ENCODE measurements at places on chromosomes 2 and 18.

GRCh38 chr2:127508023-127508630 is 18.2 kb downstream of the IWS1 start:
- DNase-seq: no peak

- DNase-seq: no peak
These were observed 952 bp downstream of the ELMOD3 start for GRCh38 chr2:85355521-85355920.

GRCh38 chr2:17373741-17374140 is 144.5 kb downstream of the RAD51AP2 start:
- no peak for DNase-seq

DNA sequence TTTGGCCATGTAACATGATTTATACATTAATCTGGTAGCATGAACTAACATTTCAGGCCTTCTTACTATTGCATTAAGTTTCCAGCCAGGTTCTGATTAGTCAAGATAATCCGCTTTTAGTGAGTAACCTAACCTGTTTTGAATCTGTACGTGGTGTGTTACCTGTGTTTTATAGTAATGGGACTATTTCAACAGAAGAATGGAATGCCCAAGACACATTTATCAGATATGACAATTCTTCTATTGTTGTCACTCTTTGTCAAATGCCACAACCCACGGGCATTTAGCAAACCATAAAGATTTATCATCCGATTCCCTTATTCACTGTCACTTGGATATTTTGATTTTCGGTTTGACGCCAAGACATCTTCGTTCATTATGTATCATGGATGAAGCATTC is 117.9 kb downstream of the ETAA1 start:
- no peak for DNase-seq

- peak; percentile 82 for DNase-seq
These were observed 40.1 kb downstream of the ODC1 start for GRCh38 chr2:10407841-10408648.

GRCh38 chr2:100393362-100393761 is 24.1 kb downstream of the CHST10 start:
- no peak for DNase-seq

- DNase-seq: no peak
These were observed 92.1 kb downstream of the SLC4A3 start for GRCh38 chr2:219719521-219719920.

DNA sequence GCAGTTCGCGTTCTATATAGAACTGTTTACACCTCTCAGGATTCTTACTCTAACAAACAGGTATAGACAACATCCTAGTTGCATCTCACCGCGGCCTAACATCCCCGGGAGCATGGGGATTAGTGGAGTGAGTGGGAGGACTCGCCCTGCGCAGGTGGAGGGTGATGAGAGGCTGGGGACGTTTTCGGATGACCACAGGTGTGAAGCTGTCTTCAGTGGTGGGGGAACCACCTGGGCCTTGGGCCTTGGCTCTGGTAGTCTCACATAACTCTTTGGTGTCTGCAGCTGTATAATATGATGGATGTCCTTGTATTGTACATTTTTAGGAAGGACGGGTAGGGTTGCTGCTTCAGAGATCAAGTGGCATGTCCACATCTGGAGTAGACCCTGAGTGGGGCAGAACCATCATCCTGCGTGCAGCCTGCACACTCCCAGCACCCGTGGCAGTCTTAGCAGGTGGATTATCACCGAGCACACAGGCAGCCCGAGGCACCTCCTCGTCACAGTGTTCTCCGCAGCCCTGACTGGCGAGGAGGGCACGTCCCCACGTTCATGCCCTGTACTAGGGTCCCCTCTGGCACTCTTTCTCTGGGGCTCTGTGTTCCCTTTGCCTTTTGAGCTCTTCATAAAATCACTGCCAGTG is 56.0 kb downstream of the AGAP1 start:
- DNase-seq: no peak

DNA sequence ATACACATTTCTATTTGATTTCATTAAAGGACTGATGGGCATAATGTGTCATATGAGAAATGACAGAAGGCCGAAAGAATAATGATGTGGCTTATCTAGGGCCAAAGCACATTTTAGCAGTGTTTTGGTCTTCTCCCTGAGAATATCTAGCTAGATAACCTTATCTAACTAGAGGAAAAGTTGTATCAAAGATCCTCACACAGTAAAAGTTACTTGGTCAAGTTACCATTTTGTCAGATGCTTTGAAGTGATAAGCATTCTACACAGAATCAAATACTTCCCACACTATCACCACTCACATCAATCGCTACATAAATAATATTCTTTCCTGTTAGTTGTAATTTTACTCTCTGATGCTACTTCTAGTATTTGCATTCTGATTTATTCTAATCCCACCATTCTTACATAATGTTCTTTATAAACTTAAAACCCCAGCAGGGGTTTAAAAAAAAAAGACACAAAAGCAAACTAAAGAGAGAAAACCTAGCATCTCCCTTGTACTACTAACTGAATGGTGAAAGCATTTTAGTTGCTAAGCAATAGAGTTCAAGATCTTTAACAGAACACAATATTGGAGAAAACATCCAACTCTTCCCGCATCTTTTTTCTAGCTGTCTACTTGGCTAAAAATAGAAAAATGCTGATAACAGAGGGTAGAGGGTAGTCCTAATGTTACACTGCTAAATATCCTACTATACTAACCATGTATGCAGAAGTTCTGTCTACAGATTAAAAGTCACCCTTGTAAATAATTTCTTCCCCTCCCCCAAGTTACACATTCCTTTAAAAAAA is 8.0 kb downstream of the XPO1 start:
- no peak for DNase-seq

- DNase-seq: no peak
These were observed 18.9 kb upstream of the MAL start for GRCh38 chr2:95006588-95006987.

DNA sequence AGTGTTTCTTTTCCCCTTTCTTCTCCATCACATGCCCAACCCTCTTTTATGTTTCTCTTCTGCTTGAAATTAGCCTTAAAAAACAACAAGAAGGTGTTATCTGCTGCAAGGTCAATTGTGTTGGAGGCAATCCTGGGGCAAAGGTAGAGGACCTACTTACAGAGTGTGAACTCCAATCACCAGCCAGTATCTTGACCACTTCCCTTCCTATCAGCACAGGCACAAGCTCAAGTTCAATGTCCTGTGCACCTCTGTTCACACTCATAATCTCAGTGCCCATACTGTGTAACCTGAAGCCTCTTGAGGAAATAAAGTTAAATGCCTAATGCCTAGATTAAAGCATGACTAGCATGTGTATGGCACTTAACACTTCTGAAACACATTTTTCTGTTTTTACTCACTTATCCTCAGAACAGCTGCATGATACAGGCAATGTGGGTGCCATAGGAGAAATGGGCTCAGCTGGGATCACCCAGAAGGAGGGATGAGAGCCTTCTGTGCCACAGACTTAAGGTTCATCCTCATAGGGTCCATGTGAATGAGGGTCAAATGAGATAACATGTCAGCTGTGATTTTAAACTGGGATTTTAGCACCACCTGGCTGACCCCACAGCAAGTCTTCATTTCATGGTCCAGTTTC is 701.5 kb downstream of the BCL11A start:
- DNase-seq: no peak

GRCh38 chr2:168858146-168858545 is 32.1 kb downstream of the SPC25 start:
- no peak for DNase-seq

- no peak for DNase-seq
These were observed 16.5 kb upstream of the CNDP2 start for GRCh38 chr18:74479486-74480148.

- DNase-seq: no peak
These were observed 208.8 kb downstream of the CDH2 start for GRCh38 chr18:27967913-27968824.

- DNase-seq: peak; percentile 17
These were observed 124.2 kb downstream of the UBE2E3 start for GRCh38 chr2:181104512-181105115.

DNA sequence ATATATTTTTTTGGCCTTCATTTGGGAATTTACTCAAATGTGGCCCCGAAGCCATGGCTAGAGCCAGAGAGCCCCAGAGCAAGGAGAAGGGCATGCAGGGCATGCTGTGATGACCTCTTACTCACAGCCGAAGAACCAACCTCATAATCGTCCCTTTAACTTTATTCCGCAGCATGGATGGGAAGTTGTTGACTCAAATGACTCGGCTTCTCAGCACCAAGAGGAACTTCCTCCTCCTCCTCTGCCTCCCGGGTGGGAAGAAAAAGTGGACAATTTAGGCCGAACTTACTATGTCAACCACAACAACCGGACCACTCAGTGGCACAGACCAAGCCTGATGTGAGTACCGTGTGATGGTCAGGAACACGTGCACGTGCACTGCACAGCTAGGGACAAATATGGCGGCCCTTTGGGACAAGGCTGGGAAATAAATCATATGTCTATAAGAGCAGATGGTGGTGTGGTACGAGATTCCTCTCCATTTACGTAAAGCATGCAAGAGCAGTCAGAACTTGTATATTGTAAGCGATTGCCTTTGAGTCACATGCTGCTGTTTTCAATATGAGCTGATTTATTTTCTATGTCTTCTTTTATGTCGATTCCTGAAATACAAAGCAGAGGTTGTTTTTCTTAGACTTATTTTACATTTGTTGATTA is 280.9 kb downstream of the NEDD4L start:
- no peak for DNase-seq

GRCh38 chr2:201149064-201149820 is 33.3 kb downstream of the CFLAR start:
- no peak for DNase-seq

DNA sequence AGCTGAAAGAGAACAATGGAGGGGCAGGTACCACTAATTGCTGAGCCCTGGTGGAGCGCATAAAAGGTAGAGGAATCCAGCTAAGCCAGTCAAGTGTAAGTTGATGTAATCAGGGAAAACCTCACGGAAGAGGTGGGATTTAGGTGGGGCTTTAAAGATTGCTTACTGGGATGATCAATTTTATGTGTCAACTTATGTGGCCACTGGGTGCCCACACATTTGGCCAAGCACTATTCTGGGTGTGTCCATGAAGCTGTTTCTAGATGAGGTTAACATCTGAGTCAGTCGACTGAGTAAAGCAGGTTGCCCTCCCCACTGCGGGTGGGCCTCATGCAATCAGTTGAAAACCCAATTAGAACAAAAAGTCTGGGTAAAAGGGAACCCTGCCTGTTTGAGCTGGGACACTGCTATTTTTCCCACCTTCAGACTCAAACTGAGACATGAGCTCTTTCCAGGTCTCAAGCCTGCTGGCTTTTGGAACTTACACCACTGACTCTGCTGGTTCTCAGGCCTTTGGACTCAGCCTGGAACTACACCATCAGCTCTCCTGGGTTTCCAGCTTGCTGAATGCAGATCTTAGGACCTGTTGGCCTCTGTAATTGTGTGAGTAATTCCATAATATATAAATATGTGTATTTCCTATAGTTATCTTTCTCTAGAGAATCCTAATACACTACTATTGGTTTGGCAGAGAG is 67.3 kb downstream of the MYO5B start:
- DNase-seq: no peak

DNA sequence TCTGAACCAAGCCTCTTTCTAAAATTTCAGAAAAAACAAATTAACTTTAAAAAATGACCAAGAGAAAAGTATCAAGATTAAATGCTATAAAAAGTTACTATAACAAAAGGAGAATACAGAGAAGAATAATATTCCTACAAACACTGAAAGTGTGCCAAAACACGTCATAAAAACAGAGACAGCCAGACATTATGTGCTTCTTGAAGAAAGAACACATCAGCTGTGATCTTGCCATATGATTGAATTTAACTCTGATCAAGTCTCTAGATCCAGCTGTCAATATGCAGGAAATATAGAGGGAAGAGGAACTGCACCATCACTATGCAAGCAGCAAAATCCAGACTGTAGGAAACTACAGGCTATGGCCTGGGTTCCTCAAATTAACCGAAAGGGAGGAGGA is 33.7 kb upstream of the COL5A2 start:
- no peak for DNase-seq

DNA sequence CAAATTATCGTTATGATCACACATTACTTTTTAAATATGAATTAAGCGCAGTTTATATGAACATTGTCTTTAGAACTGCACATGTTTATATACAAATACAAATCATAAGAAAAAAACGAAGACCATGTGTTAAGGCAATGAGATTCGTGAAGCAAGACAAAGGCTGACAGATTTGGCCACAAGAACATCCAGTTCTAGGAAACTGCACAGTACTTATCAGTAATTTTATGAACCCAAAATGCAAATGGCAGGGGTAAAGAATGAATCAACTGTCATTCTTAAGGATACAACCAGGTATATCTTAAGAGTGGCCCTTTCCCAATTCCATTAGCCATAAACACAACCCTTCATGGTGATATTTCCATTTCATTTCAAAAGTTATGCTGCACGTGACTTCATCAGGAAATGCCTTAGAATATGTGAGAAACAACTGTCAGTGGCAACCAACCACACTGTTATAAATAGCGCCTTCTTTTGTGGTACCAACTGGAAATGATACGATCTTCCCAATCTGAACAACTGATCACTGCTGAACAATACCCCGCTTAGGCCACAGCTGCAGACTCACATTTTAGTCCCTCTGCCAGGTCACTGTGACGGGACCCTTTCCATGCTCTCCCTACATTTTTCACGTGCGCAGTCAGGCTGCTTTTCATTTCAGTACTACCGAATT is 144.9 kb downstream of the L3MBTL4 start:
- no peak for DNase-seq

- no peak for DNase-seq
These were observed 59.9 kb upstream of the LRATD1 start for GRCh38 chr2:14572633-14573032.

- no peak for DNase-seq
These were observed 66.8 kb upstream of the DNER start for GRCh38 chr2:229780856-229781773.

GRCh38 chr18:62339106-62339988 is 14.2 kb downstream of the TNFRSF11A start:
- peak; percentile 10 for DNase-seq

DNA sequence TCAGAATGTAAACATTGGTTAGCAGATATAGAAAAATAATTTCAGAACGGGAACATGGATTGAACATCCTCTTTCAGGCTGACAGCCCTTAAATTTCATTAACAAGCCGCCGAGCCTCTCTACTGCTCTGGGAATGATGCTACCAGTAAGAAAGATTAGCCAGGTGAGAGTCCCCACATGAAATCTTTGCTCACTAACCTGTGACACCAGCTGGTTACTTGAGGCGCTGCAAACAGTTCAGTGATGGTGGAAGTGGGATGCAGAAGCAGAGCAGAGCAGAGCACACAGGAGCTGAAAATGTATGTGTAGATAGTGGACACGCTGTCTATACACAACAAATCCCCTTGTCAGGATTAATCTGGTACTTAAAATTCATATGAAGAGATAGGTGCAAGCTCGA is 721.1 kb downstream of the DPP10 start:
- peak; percentile 26 for DNase-seq

- no peak for DNase-seq
These were observed 11.1 kb downstream of the RAB3GAP1 start for GRCh38 chr2:135063210-135063609.

- peak; percentile 38 for DNase-seq
These were observed 3.5 kb upstream of the KLF11 start for GRCh38 chr2:10039658-10040410.

DNA sequence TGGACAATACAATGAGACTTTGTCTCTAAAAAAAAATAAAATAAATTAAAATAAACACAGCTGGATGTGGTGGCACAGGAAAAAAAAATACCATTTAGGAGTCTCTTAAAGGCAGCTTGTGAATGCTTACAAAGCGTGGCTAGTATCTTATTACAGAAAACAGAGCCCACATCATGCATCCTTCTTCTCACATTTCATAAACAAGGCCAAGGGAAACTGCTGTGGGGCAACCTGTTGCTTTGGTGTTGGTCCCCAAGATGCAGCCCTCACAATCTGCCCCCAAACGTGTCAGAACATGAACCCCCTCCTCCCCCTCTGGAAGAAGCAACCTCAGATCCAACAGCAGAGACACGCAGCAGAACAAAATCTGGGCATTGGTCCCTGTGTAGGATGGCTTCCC is 2.6 kb downstream of the SLC14A1 start:
- DNase-seq: no peak
